ENCODE measurements at places on chromosomes 11 and 22.

- peak; percentile 54 for DNase-seq
These were observed 522.3 kb downstream of the BRD1 start for GRCh38 chr22:49305214-49305965.

DNA sequence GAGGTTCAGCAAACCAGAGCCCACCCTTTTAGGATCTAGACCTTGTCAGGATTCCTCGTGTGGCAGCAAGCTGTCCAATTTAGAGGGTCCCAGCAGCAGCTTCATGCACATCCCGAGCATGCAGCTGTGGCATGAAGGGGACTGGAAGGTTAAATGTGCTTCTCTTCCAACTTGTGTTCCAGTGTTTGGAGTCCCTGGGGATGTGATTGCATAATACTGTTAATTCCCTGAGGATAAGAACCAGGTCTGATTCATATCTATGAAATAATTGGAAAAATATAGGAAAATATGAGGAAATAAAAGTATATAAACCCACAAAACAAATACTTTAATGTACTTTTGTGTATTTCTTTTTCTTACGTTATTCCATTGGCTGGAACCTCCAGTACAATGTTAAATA lies 130.5 kb downstream of the MORC2 start:
- DNase-seq, result no peak

- no peak for DNase-seq
These were observed 37.3 kb upstream of the TUB start for GRCh38 chr11:8043756-8044155.

- no peak for DNase-seq
These were observed 157.3 kb upstream of the CTSC start for GRCh38 chr11:88494848-88495247.

- DNase-seq, result no peak
These were observed 39.7 kb upstream of the TH start for GRCh38 chr11:2211113-2211971.

GRCh38 chr11:17898782-17899181 lies 114.1 kb downstream of the SERGEF start:
- DNase-seq, result no peak

GRCh38 chr11:133343951-133344350 lies 188.3 kb downstream of the OPCML start:
- DNase-seq, result no peak

GRCh38 chr11:94546886-94547285 lies 3.2 kb downstream of the FUT4 start:
- no peak for DNase-seq

- no peak for DNase-seq
These were observed 51.4 kb downstream of the JAM3 start for GRCh38 chr11:134120143-134120850.

GRCh38 chr11:10397226-10397987 lies 57.7 kb upstream of the AMPD3 start:
- DNase-seq, result no peak

DNA sequence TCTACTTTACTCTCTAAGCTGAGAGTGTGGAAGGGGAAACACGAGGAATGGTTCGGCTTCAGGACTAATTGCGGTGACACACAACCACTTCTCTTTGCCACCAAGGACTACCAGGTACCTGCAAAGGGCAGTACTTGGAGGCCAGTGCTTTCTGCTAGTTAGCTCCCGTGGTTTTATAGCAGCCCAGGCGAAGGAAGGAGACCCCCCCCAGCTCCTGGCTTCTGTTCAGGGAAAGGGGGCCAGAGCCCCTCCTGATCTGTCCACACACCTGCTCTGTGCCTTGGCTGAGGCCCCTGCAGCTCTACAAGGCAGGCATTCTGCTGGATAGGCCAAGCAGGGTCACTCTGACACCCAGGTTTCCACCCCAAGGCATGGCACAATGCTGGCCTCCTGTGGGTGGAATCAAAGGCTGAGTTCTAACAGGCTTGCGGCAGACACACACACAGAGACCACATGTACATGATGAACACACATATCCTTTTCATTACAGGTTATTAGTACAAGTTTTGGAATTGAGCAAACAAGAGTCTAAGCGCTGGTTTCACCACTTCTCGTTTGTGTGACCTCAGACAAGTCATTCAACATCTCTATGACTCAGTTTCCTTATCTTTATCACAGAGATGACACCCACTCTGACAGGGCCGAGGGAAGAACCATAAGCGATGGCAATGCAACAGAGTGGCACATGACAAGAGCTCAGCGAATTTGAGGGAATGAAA lies 7.5 kb downstream of the SERPIND1 start:
- no peak for DNase-seq

GRCh38 chr11:95283146-95283545 lies 52.1 kb upstream of the SESN3 start:
- no peak for DNase-seq

DNA sequence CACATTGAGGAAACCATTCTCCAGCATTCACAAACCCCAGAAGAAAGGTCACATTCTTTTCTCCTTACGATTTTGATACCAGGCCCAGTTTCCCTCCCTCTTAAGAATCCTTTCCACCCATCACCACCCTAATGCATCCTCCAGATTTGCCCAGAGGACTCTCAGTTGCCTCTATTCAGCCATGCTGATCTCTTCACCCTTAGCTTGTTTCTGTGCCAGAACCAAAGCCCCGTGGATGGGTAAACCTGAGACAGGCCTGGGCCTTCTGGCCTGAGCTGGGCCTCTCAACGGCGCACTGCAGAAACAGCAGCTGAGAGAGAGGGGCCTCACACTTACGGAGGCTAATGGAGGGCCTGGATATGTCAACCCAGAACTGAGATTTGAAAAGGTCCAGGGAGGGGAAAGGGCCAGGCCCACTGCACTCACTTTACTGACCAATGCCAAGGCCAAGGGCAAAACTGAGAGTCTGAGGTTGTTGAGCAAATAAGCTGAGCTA lies 32.2 kb upstream of the OAF start:
- DNase-seq, result no peak

DNA sequence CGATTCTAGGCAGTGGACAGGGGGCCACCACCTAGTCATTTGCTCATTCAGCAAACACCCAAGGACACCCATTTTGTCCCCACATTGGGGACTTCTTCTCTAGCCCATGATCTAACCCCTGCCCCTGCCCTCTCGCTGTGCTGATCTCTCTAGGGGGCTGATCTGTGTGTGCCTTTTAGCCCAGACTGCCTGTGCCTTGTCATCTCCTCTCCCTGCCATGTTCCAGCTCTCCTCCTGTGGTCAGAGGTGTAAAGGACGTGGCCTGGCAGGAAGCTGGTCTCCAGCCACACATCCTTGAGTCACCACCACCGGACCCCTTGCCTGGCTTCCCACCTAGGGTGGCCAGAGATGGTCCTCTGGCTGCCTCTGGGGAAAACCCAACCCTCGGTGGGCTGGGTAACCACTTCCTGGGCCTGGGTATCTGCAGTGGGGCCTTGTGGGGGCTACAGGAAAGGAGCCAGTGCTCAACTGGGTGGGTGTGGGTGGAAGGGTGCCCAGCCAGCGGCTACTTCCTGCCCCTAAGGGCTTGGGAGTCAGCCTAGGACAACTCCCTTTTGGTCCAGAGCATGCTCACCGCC lies 1.3 kb downstream of the CTSW start:
- DNase-seq, result no peak

DNA sequence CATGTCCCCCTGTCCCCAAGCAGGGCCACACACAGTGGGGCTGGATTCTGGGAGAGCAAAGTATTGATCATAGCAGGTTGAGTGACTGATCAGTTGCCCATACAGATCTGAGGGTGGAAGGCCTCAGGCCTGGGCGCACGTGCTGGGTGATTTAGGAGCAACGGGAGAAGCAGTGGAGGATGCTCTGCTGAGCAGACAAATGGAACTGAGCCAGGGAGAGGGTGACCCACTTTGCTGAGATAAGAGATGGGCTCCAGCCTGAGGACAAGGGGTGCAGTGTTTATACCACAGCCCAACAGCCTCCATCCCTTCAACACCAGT lies 15.0 kb downstream of the GNAZ start:
- no peak for DNase-seq

DNA sequence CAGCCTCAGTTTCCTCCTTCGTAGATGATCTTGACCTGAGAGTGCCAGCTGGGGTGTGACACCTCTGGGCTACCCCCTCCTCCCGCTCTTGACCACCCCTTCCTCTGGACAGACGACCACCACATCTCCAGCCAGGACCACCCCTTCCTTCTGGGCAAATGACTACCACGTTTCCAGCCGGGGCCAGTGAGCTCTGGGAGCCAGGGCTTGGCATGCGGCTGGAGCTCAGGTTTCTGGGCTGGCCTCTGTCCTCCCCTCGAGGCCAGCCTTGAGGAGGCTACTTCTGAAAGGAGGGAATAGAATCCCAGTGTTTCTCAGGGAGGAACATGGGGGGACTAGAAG lies 120.9 kb downstream of the KCNQ1OT1 start:
- DNase-seq, result no peak

DNA sequence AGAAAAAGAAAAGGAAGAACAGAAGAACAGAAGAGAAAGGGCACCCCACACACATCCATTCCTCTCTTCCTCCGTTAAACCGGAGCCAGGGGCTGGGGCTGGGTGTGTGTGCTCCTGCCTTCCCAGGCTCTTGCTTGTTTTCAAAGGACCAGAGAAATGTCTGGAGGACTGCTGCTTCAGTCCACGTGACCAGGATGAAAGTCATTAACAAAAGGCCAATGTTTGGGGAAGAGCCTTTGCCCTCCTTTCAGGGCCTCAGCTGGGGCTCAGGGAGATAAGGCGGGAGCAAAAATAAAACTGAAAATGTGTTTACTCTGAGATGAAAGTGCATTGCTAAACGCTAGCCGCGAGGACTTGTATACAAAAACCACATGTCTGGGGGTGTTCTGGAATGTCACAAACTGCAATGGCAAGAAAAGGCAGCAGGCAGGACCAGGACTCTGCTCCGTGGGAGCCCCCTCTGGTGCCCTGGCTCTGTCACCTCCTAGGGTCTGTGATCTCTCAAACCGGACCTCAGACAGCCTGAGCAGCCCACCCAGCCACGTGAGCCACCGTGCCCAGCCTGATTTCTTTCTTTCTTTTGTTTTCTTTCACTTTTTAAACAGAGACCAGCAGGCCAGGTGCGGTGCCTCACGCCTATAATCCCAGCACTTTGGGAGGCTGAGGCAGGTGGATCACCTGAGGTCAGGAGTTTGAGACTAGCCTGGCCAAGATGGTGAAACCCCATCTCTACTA lies 31.6 kb upstream of the MYH9 start:
- DNase-seq, result no peak

DNA sequence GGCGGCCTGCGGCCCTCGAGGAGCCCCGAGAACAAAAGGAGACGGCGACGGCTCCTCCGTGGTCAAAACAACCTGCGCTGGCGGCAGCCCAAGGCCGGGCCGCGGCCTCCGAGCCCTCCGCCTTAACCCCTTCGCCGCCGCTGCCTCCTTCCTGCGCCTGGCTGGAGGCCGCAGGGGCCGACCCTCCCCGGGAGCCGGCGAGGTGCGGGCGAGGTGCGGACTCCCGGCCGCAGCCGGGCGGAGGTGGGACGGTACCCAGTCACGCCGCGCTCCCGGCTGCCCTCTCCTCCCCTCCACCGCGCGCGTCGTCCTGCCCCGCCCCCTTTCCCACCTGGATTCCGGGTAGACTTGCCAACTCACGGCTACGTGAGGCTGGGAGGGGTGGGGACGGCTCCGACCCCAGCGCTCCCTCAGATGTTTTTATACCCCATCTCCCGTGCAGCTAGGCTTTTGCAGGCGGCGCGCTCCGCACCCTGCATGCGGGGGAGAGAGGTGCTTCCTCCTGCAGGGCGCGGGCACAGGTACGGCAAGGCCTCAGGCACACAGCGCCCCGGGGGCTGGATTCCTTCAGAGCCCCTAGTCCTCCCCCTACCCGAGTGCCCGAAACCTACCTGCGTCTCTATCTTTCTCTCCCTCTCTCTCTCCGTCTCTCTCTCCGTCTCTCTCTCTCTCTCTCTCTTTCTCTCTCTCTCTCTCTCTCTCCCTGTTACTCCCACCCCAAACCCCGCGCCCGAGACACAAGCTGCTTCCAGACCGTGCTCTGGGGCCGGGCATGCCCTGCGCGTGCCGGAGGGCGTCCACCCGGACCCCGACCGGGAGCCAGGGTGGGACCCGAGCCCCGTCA lies 2.0 kb downstream of the PDGFB start:
- no peak for DNase-seq

- no peak for DNase-seq
These were observed 2.9 kb downstream of the PIDD1 start for GRCh38 chr11:802018-802617.

- no peak for DNase-seq
These were observed 68.2 kb downstream of the EMSY start for GRCh38 chr11:76512851-76513653.

- DNase-seq, result peak; percentile 76
These were observed 26.1 kb upstream of the CELSR1 start for GRCh38 chr22:46563381-46564083.

GRCh38 chr11:79185351-79185750 lies 255.5 kb downstream of the TENM4 start:
- no peak for DNase-seq
